Activated CD8-positive, alpha-beta memory T cell treated with anti-CD3 and anti-CD28 coated beads for 48 hours (primary cell): ENCODE measurements at places on chromosomes 1 and 21.

- no peak for DNase-seq
Measured at GRCh38 chr1:44545961-44546360, 128.3 kb downstream of the TMEM53 start.

DNA sequence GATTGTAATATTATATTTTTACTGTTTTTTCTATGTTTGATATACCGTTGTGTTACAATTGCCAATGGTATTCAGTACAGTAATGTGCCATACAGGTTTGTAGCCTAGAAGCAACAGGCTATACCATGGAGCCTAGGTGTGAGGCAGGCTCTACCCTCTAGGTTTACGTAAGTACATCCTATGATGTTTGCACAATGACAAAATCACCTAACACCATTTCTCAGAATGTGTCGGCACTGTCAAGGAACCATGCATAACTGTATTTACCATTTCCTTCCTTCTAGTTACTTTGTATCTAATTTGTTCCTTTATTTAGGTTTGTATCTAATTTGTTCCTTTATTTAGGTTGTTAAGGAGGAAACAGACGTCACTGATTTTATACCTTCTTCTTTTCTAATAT is 9.9 kb downstream of the NPHP4 start:
- no peak for DNase-seq

- DNase-seq: no peak
Measured at GRCh38 chr1:224957696-224958095, 28.2 kb downstream of the DNAH14 start.

- no peak for DNase-seq
Measured at GRCh38 chr1:56064705-56065104, 514.7 kb downstream of the PLPP3 start.

DNA sequence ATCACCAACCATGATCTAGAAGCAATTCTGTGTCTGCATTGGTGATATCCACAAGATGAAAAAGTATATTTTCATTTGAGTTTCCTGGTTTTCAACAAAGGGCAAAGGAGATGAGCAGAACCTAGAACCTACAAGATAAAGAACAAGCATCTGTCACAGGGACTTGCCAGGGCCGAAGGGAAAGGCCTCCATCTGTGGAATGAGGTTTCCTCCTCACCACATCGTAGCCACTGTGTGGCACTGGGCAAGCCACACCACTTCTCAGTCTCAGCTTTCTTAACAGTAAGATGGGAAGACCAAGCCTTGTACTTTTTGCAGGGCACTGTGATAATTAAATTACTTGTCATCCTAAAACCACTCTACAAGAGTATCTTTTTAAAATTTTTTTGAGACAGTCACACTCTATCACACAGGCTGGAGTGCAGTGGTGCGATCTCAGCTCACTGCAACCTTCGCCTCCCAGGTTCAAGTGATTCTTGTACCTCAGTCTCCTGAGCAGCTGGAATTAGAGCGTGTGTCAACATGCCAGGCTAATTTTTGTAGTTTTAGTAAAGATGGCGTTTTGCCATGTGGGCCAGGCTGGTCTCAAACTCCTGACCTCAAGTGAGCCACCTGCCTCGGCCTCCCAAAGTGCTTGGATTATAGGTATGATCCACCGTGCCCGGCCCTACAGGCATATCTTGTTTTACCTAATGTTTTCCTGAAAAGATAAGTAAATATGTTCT is 45.8 kb downstream of the ARHGEF11 start:
- DNase-seq: no peak

GRCh38 chr1:1420654-1421141 is 378 bp downstream of the ANKRD65 start:
- no peak for DNase-seq

GRCh38 chr1:223515421-223515820 is 122.2 kb downstream of the CCDC185 start:
- DNase-seq: no peak

DNA sequence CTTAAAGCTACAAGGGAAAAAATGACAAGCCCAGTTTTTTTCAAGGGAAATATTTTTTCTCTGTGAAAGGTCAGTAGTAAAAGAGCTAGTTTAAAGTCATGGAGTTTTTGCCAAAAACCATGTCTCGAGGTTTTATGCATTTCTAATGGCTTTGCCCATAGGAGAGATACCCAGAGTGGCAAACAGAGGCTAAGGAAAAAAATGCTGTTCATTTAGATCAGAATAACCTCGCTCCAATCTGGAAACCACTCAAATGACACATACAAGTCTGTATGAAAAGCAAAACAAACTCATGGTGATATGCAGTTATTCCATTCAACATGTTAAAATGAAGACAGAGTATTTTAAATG is 36.9 kb upstream of the EDEM3 start:
- no peak for DNase-seq

- DNase-seq: no peak
Measured at GRCh38 chr1:201448990-201449389, 20.0 kb downstream of the PHLDA3 start.

GRCh38 chr1:246106342-246106763 is 400.7 kb downstream of the SMYD3 start:
- DNase-seq: no peak
